ENCODE measurements at places on chromosomes 5 and 9. TPM values are rescaled to one million over a fixed set of nuclear protein-coding genes. Genes with fewer than 3 reads are reported as not detected.

The TLX3 gene
- not detected for total RNA-seq

The RANBP6 gene
- 21.6 TPM for total RNA-seq

The PCDHGA2 gene
- total RNA-seq = 2.0 TPM

The CARD9 gene
- total RNA-seq = 6.6 TPM

The PCDHGA8 gene
- total RNA-seq = 0.76 TPM

The SMC2 gene
- 14.9 TPM for total RNA-seq

The ZNG1C gene
- 23.4 TPM for total RNA-seq

The SH3RF2 gene
- total RNA-seq = 20.3 TPM

The STPG3 gene
- not detected for total RNA-seq

The SLC36A2 gene
- total RNA-seq = not detected

The TMC1 gene
- total RNA-seq = not detected

The TTLL11 gene
- total RNA-seq = 9.8 TPM

The MAMDC4 gene
- total RNA-seq = 14.7 TPM

The SYNPO gene
- 114 TPM for total RNA-seq

The IL9 gene
- total RNA-seq = not detected

The NEURL1B gene
- 11.8 TPM for total RNA-seq

The PCDHA12 gene
- total RNA-seq = 7.4 TPM

The KCNT1 gene
- 0.26 TPM for total RNA-seq

The KIF27 gene
- 5.6 TPM for total RNA-seq

The SLIT3 gene
- 77.1 TPM for total RNA-seq

The MUSK gene
- total RNA-seq = 0.89 TPM

The SLC46A2 gene
- 13.0 TPM for total RNA-seq

The GABRB2 gene
- 1.7 TPM for total RNA-seq

The FBLL1 gene
- total RNA-seq = not detected

The AHRR gene
- 5.5 TPM for total RNA-seq

The PCDHGB2 gene
- 2.6 TPM for total RNA-seq

The PCDHA2 gene
- 0.18 TPM for total RNA-seq

The GPR107 gene
- total RNA-seq = 52.4 TPM

The NOTCH1 gene
- total RNA-seq = 102 TPM

The SUSD1 gene
- total RNA-seq = 32.9 TPM
